ENCODE measurements at places on chromosomes 12 and 14. TPM values are rescaled to one million over a fixed set of nuclear protein-coding genes. Genes with fewer than 3 reads are reported as not detected.

- DNase-seq, result no peak
These were observed 44.3 kb upstream of the BDKRB2 start for GRCh38 chr14:96160076-96160912.

DNA sequence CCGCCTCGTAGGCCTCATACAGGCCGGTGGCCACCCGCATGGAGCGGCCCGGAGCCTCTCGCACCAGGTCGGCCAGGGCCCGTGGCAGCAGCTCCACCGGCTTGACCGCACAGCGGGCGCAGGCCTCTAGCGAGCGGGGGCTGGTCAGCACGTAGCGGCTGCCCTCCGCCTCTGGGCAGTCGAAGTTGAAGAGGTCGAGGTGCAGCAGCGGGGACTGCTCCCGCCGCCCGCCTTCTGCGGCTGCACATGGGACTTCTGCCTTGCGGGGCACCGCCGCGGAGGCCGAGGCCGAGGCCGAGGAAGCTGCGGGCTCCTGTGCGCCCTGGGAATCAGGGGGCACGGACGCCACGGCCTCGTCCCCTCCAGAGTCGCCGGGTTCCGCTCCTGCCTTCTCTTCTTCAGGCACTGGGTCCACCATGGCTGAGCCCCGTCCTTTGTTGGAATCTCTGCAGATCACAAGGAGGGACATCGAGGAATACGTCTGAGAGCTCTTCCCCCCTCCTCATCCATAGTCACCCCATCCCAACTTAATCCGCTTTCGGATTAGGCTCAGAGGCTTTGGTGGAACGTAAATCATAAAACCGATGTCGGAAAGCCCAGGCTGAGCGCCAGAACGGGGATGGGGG lies 1.4 kb downstream of the CCDC177 start:
- no peak for DNase-seq

GRCh38 chr12:62448436-62448835 lies 18.2 kb upstream of the MON2 start:
- DNase-seq, result no peak

The CNPY2 gene
- total RNA-seq, result 182 TPM
